Smooth muscle cell of the brain vasculature (primary cell): ENCODE measurements at places on chromosomes 6 and 20.

DNA sequence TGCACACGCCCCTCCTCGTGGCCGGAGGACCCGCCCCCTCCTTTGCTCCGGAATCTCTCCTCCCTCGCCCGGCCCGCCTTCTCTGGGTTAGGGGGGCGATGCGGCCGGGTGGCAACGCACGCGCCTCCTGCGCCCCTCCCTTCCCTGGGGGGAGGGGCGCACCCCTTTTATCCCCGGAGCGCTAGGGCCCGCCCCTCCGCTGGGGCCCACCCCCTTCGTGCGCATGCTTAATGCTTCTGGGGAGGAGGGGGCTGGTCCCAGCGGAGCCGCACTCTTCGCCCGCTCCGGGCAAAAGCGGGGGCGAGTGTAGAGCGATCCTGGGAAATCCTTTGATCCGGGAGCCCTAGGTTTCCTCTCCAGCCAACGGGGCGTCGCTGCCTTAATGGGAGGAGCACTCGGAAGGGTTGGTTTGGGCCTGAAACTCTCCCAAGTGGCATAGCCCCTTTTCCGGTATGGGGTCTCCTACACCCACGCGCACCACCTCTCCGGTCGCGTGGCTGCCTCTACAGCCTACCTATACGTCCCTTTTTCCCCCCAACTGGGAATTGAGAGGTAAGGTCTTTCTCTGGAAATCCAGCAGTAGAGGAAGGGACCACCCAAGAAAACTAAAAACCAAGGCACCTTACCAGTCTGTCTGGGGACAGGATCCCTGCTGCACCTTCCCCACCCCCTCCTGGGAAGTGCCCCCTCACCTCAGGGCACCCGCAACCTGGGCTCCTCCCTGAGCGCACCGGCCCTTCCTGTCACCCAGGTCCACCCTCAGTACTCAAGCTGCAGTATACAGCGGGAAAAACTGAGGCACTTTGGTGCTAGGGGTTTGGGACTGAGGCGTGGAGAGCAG, 2.1 kb downstream of the SOX12 start:
- peak; percentile 82 for DNase-seq

DNA sequence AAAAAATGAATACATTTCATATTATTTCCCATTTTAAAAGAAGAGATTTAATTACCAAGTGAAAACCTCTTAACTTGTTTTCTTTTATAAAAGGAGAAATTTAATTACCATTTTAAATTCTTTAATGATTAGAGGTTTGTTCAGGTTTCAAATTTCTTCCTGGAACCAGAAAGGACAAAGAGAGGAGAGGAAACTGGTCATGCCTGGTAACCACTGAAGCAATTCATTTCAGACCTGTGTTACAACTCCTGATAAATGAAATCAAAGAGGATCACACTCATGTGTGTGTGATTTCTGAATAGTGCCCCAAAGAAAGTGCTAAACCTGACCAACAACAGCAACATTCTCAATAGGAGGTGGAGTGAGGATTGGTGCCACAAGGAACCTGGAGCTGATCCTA, 12.6 kb upstream of the SLPI start:
- no peak for DNase-seq

DNA sequence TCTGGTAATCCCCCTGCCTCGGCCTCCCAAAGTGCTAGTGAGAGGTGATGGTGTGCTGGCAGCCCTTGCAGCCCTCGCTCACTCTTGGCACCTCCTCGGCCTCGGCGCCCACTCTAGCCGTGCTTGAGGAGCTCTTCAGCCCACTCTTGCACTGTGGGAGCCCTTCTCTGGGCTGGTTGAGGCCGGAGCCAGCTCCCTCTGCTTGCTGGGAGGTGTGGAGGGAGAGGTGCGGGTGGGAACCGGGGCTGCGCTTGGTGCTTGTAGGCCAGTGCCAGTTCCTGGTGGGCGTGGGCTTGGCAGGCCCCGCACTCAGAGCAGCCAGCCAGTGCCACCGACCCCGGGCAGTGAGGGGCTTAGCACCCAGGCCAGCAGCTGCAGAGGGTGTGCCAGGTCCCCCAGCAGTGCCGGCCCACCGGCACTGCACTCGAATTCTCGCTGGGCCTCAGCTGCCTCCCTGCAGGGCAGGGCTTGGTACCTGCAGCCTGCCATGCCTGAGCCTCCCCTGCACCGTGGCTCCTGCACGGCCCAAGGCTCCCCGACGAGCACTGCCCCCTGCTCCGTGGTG, 189.0 kb upstream of the ASCC3 start:
- DNase-seq: no peak

DNA sequence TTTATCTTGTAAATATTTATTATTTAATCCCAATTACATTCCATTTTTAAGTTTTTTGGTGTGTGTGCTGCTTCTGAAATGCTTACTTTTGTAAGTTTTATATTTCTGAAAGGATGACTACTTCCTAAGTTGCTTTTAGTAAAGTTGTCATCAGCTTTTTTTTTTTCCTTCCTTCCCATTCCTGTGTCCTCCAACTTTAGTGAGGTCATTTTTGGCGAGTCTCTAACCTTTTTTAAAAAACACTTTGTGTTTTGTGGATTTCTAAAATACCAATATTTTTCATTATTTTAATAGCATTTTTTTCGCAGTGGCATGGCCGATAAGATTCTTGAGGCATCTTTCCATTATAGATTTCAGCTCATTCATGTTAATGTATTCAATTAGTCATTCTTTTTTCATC, 30.9 kb downstream of the FIG4 start:
- no peak for DNase-seq
